ENCODE measurements at places on chromosomes 6 and 20. TPM values are rescaled to one million over a fixed set of nuclear protein-coding genes. Genes with fewer than 3 reads are reported as not detected.

DNA sequence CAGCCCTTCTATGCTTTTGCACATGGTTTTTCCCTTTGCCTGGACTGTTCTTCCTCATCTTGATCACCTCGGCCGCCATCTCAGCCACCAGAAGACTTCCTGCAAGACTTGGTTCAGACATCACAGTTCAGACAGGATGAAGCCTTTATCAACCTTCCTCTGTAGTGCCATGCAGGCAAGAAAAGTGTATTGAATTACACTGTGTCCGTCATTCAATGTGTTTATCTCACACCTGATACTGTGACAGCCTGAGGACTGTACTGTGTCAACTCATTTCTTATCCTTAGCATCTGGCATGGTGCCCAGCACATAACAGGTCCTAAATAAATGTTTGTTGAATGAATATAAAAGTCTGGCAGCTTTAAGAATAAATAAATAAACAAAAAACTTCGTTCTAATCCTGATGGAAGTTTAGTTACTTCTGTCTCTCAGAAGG lies 133.3 kb upstream of the MAN1A1 start:
- no peak for DNase-seq

- DNase-seq: no peak
Measured at GRCh38 chr6:79911992-79912391, 35.4 kb downstream of the ELOVL4 start.

DNA sequence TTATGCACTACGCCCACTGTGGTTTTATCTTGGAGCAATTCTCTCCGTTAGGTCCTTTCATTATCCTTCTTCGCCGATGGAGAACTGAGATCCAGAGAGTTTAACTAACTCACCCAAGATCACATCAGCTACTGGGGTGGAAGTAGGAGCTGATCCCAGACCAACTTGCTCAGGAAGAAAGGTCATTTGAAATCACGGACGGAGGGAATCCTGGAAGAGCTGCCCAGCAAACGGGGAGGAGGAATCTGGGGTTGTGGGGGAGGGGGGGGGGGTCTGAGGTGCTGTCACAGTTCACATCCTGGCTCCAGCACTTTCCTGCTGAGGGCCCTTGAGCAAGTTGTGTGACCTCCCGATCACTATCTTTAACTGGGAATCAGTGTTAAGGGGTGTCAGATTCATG lies 62.0 kb downstream of the NPEPL1 start:
- DNase-seq: no peak

DNA sequence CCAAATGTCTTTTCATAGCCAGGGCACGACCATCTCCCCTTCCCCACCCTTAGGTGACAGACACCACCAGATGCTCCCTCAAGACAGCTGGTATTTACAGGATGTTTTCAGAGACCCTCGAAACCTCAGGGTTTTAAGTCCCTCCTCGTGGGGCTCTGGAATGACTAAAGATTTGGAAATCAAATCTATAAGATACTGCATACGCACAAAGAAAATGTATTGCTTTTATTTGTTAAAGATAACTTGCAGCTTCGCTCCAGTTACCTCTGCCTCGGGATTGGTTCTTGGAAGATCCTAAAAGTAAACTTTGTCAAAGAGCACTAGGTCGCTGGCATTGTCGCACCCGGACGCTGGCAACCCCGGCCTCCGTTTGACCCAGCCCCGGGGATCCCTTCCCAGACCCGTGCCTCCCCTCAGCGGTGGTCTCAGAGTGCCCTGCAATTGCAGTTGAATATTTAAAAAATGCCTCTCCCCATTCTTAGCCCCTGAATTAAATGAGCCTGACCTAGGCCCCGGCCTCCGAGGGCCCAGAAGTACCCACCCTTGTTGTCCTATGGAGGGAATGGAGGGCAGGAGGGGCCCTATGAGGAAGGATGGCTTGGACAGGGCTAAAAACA lies 7.1 kb downstream of the PAX1 start:
- DNase-seq: no peak

GRCh38 chr6:89723046-89723445 lies 84.5 kb upstream of the LYRM2 start:
- no peak for DNase-seq

DNA sequence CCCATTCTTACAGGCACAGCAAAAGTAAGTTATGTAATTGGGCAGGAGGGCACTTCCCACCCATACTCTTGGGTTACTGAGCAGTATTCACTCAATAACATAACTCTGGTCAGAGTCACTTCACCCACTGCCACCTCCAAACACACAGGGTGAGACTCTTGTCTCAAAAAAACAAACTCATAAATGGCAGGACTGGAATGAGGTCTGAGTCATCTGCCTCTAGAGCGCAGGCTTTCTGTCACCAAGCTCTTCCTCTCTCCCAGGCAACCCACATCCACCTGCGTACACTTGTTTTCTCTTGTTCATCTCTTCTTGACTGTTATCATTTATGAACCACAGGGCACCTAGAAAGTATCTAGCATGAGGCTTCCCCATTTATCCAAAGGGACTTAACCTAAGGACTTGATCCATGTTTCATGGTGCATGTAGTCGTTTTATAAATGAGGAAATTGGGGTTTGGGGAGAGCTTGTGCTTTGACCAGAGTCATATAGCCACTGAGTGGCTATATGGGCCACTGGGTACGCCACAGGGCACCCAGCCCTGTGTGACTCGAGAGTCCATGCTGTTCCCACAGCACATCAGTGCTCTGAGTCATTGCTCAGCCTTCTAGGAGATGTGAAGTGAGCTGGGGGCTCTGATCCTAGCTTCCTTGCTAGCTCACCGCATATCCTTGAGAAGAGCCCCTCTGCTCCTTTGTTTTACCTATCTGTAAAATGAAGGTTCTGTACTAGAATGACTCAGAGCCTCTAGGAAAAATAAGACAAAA lies 22.4 kb downstream of the C20orf173 start:
- no peak for DNase-seq

- no peak for DNase-seq
Measured at GRCh38 chr6:74741646-74742045, 464.2 kb downstream of the COL12A1 start.

GRCh38 chr6:30820193-30820592 lies 64.1 kb upstream of the DDR1 start:
- DNase-seq: no peak

GRCh38 chr6:105779110-105779509 lies 307.0 kb upstream of the PRDM1 start:
- DNase-seq: no peak

DNA sequence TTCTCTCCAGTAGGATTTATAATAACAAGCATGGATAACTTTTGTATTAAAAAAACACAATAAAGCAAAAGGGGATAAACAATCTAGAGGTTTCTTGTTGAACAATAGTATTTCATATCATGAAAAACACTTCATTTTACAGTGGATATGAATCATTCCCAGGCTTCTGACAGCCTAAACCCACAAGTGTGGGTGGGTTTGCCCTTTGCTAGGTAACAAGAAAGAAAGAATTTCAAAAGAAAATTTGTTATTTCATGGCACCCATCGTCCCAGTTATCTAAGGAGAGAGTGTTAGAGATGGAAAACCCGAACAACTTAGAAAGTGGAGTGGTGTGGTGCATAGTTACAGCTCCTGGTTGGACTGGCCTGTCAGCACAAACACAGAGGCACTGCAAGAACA lies 76.1 kb upstream of the GPR6 start:
- no peak for DNase-seq

GRCh38 chr6:153016846-153017245 lies 14.3 kb upstream of the MTRF1L start:
- DNase-seq: no peak

Gene SYS1
- total RNA-seq: 30.9 TPM

Gene ZBTB9
- total RNA-seq: 7.4 TPM

Gene CCN5
- 41.2 TPM for total RNA-seq

Gene SLC22A3
- 15.8 TPM for total RNA-seq
